ENCODE measurements at places on chromosomes 2 and 18.

- no peak for DNase-seq
Measured at GRCh38 chr2:173254659-173255058, 100.0 kb upstream of the CDCA7 start.

GRCh38 chr2:67936969-67937368 lies 125.8 kb downstream of the C1D start:
- DNase-seq = no peak

DNA sequence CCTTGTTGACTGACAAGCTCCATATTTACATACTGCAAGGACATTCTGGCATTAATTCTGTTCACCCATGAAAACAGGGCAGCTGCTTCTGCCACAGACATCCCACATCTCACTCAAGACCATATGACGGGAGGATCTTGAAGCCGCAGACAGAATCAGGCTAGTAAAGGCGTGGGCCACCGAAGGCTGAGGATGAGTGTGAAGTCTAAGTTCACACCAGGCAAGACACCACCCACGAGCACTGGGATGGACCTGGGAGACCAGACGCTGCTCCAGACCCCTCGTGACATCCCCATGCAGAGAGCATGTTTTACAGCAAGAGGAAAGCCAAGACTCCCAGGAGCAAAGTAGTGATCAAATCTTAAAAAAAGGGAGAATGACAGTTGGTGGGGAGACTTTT lies 3.2 kb downstream of the FHL2 start:
- DNase-seq = no peak

- DNase-seq = no peak
Measured at GRCh38 chr2:149687052-149687427, 99.5 kb upstream of the MMADHC start.

DNA sequence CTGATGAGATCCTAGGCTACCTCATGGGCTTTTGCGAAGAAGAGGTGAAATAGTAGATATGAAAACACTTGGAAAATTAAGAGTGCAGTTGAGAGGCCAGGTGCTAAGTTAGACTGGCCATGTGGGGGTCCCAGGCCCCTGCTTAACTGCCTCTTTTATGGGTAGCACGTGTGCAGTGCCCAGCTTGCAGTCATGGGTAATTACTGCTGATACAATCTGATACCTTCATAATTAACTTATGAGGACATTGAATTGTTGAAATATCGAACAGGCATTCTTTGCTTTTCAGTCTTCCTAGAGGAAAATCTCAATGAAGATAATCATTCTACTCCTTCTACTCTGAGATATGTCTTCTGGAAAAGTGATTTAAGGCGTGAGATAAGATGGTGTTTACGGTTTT lies 11.6 kb downstream of the TRAF3IP1 start:
- no peak for DNase-seq

- DNase-seq = no peak
Measured at GRCh38 chr2:15334644-15335326, 226.3 kb downstream of the NBAS start.

GRCh38 chr2:28352610-28353195 lies 40.0 kb upstream of the FOSL2 start:
- DNase-seq = no peak

GRCh38 chr2:172182624-172183023 lies 79.9 kb upstream of the DLX2 start:
- DNase-seq = no peak

GRCh38 chr2:29482867-29483266 lies 367.7 kb downstream of the CLIP4 start:
- no peak for DNase-seq

Measured in activated B cell treated with CpG ODN at 0.5 μM for 24 hours (primary cell).